ENCODE measurements at places on chromosomes 7 and 10.

DNA sequence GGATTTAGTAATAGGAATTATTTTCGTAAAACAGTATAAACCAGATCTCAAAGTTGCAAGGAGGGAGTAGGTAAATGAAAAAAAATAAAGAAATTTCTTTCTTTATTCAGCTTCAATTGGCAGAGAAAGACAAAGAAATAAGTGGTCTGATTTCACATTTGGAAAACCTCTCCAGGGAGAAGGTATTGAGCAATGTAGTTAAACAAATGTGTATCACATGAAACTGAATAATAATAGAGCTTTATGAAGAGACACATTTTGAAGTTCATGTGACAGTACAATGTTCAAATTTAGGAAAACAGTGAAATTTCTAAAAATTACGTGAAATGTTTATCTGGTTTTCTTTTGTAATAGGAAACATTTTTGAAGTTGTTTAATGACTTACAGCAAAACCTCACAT lies 63.0 kb downstream of the TAX1BP1 start:
- no peak for DNase-seq

GRCh38 chr7:120733143-120733542 lies 124.8 kb downstream of the TSPAN12 start:
- peak; percentile 55 for DNase-seq

DNA sequence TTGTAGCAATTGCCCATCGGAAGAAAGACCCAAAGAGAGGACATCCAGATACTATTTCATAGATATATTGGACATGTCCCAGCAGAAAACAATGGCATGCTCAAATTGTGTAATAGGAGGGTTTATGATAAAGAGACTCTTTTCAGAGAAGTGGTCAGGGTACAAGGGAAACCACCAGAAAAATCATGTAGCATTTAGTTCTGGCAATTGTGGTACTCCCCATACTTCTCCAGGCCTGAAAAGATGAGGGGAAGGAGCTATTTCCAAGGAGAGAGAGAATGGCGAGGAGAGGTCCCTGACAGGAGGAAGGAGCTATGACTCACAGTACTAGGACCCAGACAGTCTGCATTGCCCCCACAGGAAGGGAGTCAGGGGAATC lies 68.4 kb upstream of the ADO start:
- DNase-seq: no peak

GRCh38 chr10:103679096-103679790 lies 176.1 kb downstream of the SH3PXD2A start:
- DNase-seq: no peak

DNA sequence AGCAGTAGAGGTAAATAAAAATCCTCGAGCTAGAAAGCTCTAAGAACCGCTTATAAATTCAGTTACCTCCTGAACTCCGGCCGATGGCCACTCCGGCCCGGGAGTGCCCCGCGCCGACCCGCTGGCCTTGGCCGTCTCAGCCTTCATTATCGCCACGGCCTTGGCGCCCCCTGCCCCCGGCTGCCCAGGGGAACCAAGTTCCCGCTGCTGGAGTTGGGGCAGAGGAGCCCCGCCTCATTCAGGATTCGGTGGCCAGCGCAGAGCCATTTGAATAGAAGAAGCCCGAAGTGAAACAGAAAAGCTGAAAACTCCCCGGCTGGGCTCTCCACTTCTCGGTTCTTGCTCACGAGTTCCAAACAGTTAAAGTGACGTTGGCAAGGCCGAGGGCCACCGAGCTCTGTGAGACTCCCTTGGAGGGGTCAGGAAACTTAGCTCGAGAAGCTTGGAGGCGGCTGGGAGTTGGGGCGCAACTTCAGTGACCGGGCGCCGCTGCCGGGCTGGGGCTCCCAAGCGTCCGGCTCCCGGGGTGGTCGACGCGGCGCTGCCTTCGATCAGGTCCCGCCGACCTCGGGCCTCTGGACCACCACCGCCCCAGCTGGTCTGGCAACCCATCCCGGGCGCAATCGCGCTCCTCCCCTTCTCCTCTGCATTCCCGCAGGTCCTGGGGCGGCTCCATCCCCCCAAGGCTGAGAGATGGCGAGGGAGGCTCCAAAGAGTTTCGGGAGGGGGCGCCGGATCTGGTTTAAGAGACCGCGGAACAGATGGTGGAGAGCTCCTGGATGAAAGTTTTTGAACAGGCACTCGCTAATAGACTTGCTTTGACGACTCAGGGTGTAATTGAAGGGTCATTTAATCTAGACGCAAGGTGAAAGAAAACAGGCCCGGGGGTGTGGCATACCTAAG lies 5.8 kb upstream of the FEZF1 start:
- no peak for DNase-seq

DNA sequence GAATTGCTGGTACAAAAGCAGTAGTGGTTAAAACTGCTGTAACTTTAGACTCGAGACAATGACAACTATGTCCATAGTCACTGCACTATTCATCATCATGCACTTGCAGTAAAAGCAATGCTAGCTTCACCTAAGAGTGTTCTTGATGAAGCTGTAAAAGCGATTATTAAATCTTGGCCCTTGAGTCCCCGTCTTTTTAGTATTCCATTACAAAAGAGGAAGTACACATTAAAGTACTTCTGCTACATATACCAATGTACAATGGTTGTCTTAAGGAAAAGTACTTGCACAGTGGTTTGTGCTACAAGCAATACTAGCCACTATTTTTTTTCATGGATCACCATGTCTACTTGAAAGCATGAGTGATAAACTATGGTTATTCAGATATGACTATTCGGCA lies 78.3 kb downstream of the ATAD1 start:
- no peak for DNase-seq

DNA sequence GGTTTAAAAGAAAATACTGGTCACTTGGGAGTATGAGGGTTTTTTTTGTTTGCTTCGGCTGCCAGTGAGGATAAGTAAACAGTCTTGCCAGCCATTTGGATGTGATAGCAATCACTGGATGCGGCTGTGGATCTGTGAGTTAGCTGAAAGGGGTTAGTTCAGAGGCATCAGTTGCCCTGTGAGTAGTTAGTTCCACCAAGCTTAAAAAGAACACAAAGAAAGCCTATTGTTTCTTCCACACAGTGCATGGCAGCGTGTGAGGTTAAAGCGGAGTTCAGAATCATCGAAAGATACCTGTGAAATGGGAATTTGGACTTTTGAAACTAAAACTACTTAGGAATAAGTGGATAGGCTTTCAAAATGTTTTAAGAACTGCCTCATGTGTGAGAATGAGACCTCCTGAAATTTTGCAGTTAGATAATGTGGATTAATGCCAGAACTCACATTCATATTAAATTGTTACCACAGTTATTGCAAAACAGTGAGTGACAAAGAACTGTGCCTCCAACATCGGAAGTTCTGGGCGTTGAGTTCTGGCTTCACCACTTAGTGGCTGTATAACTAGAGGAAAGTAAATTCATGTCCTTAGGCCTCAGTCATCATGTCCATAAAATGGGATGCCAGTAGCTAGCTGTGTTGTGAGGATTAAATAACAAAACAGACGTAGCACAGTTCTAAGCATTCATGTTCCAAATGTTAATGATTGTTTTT lies 31.3 kb downstream of the KIAA1217 start:
- DNase-seq: no peak

DNA sequence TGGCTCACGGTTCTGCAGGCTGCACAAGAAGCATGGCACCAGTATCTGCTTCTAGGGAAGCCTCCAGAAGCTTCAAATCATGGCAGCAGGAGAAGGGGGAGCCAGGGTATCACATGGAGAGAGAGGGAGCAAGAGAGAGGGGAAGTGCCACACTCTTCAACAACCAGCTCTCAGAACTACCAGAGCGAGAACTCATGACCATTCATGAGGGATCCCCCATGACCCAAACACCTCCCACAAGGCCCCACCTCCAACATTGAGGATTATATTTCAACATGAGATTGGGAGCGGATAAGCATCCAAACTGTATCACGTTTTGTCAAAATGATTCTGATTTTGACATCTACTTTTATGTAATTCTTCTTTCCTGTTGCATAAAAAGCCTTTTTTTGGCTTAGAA lies 38.5 kb downstream of the CREM start:
- DNase-seq: no peak

- no peak for DNase-seq
Observed at GRCh38 chr10:99375426-99375825, 46.3 kb downstream of the CNNM1 start.

DNA sequence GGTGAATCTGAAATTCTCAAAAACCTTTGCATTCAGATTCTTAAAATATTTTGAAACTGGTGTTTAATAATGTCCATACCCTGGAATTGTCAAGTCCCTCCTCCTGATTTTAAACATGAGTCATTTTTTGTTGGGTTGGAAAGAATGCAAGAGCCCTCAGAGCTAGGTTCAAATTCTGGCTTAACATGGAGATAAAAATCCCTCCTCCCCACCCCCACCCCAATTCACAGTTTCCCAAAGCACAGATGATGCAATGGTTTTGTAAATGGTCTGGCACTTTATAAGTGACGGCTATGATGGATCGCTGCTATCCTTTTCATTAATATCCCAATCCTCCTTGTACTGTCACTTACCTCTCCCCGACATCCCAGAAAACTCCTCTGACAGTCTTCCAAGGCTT lies 332.8 kb downstream of the PLXNA4 start:
- DNase-seq: no peak

DNA sequence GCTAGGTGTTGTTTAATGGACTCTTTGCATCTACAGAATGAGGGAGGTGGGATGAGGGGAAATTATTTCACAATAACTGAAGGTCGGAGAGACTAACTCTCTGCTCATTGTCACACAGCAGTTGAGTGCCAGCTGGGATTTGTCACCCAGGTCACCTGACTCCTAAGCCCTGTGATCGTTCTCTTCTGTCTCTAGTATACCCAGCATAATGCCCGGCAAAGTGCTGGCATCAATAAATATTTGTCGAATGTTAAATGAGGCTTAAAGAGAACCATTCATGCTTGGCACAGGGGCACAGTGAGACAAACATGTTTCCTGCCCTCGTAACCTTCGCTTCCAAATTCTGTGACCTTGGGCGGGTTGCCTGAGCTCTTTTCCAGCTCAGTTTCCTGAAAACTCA lies 70.8 kb downstream of the TCF7L2 start:
- no peak for DNase-seq

DNA sequence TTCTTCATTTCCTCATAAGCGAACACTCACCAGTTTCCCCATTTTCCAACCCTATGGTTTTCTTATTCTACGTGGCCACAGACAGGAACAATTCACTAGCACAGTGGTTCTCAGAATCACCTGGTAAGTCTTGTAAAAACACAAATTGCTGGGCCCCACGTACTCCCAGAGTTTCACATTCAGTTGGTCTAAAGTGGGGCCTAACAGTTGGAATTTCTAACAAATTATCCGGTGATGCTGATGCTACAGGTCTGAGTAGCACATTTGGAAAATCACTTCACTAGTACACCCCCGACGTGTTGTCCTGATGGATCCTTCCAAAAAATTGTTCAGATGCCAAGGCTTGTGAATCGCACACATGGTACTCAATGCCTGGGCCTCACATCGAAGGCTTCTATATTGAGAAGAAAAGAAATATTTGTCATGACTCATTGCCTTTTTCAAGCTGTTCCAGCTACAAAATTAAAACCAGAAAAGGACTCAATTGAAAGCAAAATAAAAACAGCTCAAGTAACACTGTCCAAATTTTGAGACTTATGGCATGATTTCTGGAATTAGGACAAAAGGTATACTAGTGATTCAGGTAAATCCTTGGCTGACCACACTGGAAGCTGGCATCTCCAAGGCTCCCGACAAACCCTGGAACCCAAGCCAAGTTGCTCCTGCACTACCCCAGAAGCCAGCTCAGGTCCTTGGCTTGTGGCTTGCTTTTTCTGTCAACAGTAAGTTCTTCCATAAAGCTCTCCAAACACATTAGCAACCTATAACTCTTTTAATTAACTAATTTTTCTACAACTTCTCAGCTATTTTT lies 12.9 kb upstream of the VIM start:
- peak; percentile 75 for DNase-seq

- DNase-seq: no peak
Observed at GRCh38 chr7:132102942-132103341, 473.3 kb downstream of the PLXNA4 start.

DNA sequence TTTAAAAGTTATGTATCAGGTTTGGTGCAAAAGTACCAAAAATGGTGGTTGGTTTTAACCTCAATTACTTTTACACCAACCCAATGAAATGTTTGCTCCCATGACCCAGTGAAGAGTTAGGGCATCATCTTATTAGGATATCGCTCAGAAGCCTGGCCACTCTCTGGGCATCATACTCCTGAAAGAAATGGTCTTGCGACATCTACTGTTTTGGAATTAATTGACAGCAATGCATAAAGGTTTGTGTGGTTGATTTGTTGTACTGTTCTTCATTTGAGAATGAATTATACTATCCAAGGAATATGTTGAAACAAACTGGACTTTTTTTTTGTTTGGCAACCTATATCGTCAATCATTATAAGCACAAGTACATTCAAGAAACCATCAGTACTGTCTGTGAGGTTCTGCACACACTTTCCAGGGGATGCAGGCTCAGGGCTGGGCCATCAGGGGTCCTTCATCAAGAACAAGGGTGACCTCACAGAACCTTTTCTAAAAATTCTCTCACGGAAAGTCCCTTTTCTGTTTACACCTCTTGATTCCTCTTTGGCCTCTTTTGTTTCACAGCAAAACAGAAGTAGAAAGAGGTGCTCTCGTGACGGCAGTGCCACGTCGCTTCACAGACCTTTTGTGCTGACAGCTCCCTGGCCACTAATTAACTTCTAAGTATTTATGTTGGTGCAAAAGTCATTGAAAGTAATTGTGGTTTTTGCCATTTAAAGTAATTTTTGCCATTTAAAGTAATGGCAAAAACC lies 117.2 kb upstream of the KLF6 start:
- DNase-seq: no peak

GRCh38 chr7:134692344-134692705 lies 45.7 kb downstream of the BPGM start:
- DNase-seq: no peak

DNA sequence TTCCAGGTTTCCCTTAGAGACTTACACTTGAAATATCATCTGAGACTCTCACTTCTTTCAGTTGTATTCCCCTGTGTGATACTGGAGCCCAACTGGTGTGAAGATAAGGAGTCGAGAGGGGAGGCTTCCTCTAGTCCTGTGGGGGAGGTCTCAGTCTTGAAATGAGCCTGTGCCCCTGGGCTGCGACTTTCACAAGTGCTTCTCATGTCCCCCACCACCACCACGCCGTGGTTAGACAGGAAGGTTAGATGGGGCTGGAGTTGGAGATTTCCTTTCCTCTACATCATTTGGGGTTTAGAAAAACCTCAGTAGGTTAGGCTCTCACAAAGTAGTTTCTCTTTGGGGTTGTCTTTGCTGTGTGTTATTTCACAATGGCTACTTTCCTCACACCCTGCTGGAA lies 25.6 kb upstream of the MKX start:
- no peak for DNase-seq

- DNase-seq: no peak
Observed at GRCh38 chr7:75687246-75688088, 51.3 kb downstream of the HIP1 start.

- DNase-seq: no peak
Observed at GRCh38 chr7:114539575-114539974, 125.0 kb downstream of the FOXP2 start.

- DNase-seq: no peak
Observed at GRCh38 chr10:78898341-78899097, 170.2 kb upstream of the ZMIZ1 start.

All from A549 (cell line).